ENCODE measurements at places on chromosomes 1 and 21.

- DNase-seq = no peak
These were observed 8.8 kb upstream of the FABP3 start for GRCh38 chr1:31381394-31382294.

DNA sequence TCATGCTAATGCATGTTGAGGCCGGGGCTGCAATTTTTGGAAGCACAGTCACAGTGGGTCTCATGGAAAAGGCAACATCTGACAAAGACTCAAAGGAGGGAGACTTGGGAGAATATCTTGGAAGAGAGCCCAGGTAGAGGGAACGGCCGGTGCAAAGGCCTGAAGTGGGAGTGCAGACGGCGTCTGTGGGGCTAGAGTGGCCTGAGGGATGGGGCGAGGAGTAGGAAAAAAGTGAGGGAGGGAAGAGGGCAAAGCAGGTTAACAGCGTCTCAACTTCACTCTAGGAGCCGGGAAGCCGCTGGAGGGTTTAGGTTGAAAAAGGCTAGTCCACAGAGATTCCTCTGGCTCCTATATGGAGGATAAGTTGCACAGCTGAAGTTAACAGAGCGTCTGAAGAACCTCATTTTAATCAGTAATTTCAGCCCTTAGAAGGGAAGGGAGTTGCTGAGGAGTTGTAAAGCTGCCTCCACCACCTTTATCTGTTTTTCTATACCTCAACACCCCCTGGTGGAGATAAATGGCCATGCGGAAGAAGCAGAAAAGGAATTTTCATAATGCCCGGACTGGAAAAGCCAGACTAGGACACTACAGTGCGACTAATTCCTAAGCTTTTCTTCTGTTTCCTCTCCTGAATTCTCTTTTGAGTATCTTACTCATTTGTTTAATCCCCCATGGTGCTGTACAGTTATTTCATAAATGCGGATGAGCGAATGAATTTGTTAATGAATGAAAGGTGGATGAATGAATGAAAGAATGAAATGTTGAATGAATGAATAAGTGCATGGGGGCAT lies 78.7 kb upstream of the ZNF281 start:
- peak; percentile 53 for DNase-seq

DNA sequence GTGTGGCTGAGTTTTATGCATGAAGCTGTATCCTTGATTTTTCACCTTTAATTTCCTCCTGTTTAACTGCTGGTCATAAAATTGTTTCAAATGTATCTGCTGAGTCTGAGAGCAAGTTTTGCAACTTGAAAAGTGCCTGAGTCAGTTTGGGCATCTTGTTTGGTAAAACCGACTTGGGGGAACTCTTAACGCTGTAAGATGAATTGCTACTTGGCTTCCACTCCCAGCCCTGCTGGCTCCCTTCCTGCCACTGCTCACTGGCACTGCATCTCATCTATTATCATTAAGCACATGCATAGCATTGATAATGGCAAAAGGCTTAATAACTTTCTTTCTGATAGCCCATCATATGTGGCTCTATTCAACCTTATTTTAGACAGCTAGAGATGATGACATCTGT lies 35.7 kb upstream of the FAM78B start:
- no peak for DNase-seq

- no peak for DNase-seq
These were observed 285.4 kb upstream of the USP25 start for GRCh38 chr21:15444118-15444960.

GRCh38 chr1:147904726-147905125 lies 2.1 kb downstream of the GJA8 start:
- DNase-seq = no peak

DNA sequence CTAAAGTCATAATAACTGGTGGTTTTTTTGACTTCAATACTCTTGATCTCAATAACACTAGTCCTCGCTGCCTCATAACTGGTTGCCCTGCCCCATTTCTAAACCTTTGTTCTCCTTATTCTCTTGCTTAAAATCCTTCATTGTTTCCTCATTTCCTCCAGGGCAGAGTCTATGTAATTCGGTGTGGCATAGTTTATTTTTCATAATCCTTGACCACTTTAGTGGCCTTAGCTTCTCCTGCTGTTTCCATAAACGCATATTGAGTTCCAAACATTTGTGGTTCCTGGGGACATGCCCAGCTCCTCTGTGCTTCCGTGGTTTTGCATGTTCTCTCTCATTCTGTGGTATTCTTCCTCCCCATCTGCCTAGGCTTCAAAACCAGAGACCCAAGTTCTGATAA lies 19.0 kb upstream of the TLCD4 start:
- DNase-seq = no peak

DNA sequence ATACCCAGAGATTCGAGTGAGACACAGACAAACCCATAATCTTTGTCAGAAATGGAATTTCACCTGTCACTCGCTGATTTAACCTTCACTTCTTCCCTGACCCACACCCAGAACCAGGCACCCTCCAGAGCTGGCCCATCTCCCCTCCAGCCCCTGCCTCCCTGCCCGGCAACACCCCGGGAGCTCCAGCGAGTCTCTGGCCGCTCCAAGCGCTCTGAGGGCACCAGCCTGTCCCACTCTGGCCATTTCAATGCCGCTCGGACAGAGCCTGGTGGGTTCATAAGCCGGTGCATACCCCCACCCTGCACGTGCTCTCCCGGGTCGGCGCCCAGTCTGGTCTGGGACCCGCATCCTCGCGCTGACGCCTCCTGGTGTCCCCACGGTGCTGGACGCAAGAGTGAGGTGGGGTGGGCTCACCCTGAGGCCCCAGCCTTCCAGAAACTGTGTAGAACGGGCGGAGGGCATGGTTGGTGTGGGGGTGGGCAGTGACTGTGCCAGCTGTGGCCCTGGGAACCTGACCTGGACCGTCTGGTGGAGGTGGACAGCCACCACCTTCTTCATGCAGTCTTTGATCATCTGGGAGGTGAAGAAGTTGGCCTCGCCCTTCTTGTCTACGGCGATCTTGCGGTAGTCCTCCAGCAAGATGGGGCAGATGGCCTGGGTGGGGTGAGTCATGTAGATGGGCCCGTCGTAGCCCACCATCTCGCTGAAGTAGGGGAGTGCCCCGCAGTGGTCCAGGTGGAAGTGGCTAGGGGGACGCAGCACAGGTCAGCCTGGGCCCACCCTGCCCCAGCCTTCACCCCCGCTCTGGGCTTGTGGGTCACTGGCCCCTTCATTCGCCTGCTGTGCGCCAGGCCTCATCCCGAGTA lies 5.4 kb downstream of the INTS11 start:
- no peak for DNase-seq

DNA sequence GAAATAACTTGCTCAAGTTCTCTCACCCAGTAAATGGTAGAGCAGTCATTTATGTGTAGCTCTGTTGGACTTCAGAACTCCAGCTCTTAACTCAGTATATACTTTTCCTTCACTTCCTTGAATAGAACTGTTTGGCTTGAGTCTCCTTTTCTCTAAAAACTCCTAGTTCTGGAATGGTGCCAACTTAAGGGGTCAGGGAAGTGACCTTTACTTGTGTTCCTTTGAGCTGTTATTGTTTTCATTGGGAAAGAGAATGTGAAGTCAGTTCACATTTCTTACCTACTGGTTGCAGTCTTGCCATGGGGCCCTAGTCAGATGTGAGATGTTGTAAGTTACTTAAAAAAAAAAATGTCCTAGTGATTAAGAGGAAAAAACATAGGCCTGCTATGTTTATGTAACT lies 77.0 kb upstream of the MACF1 start:
- DNase-seq = no peak

DNA sequence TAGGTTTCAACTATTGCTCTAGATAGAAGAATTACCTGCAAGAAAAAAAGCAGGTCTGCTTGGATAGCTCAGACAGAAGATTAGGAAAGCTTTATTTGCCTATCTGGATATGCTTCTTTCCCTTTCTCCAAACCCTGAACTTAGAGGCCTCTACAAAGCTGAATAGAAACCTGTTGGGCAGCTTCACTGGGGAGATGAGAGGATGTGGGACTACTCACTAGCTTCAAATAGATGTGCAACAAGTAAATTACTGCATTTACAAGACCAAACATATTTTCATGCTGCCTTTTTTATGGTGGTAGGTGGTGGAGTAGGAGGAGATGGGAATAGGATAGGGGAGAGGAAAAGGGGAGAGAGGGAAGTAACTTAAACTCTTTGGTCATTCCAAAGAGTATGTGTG lies 6.4 kb downstream of the CLCA2 start:
- DNase-seq = no peak

GRCh38 chr21:35072960-35073359 lies 23.9 kb upstream of the RUNX1 start:
- DNase-seq = no peak

- no peak for DNase-seq
These were observed 67.5 kb downstream of the PLA2G4A start for GRCh38 chr1:186896211-186896610.

- DNase-seq = no peak
These were observed 145.1 kb upstream of the WNT4 start for GRCh38 chr1:22287946-22288520.

Measured in DMS153 (cell line).